Ammon's horn (tissue), 1 donor: ENCODE measurements at places on chromosomes 6 and 20.

DNA sequence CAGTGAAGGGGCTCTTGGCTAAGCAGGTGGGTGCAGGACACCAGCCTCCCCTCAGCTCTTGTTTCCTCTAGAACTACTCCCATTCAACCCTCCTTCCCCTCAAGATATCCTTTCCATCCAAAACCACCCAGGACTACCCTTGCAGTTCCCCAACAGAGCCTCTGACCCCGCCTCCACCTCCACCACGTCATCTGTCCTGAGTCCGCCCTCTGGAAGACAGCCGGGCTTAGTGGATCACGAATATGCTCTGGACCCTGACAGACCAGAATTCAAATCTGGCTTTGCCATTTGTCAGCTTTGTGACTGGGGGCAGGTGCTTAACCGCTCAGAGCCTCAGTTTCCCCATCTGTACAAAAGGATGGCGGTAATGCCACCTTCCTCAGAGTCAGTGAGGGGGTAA lies 31.4 kb downstream of the TFEB start:
- DNase-seq, result no peak

DNA sequence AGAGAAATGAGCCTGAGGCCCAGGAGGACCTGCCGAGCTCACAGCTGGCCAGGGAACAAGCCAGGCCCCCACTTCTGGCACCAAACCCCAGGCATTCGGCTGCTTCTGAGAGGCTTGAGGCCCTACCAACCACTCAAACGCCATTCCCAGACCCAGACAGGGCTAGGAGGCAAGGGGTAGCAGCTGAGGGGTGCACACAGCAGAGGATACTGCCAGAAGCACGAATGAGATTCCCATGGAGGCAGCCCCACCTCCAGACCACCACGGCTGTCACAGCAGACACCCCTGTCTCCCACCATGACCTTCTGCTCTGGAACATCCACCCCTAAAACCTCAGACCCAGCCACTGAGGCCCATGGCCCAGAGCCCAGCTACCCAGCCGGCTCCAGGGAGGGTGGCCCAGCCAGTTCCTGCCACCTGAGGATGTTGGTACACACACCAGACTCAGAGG lies 36.1 kb downstream of the NTSR1 start:
- no peak for DNase-seq

DNA sequence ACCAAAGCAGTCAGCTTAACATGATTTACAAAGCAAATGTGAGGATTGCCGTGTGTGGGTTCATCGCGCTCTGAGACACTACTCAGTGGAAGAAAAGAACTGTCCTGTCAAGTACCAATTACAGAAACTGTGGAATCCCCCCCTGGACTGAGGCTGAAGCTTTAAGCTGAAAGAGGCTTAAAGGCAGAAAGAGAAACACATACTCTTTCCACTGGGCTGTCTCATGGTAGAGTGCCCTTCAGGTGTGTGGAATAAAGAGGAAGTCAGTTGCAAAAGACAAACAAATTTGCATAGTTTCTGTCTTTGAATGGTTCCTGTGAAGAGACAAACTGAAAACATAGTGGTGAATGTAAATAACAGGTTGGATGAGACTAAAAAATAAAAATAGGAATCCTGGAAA lies 560.4 kb upstream of the SYNCRIP start:
- DNase-seq, result no peak

- no peak for DNase-seq
These were observed 3.5 kb downstream of the CITED2 start for GRCh38 chr6:139370999-139371345.

DNA sequence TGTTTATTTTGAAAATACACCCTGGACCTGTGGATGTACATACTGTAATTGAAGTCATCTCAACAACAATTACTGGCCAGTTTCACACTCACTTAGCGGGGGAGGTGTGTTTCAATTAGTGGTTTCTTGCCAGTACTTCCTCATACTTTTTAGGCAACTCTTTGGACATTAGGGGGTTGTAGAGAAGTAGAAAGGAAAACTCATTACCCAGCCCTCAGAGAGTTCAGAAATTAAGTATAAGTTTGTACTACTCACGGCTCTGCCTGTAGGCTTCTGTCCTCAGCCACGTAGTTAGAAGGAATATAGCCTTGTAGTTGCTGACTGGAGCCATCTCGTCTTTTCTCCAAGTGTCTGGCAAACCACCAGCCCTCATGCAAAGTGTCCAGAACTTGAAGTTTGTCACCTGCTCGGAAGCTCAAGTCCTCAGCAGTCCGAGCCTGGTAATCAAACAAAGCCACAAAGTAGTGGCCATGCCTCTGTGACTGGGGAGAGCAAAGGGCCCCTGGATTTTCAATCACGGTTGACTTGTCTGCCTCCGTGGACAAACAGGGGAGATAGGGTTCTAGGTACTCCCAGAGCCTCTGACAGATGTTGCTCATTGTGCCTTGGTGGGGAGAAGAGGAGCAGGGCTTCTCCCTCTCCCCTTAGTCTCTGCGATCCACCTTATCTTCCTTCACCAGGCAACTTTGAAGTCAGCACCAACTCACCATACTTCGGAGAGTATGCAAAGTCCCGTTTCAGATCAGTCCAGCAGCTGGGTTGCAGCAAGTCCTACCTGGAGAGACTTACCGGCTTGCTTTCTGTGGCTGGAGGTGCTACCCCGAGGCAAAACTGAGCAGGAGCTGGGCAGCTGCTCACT lies 749 bp downstream of the FRK start:
- no peak for DNase-seq

GRCh38 chr6:104955491-104955890 lies 1.4 kb upstream of the LIN28B start:
- DNase-seq, result no peak

DNA sequence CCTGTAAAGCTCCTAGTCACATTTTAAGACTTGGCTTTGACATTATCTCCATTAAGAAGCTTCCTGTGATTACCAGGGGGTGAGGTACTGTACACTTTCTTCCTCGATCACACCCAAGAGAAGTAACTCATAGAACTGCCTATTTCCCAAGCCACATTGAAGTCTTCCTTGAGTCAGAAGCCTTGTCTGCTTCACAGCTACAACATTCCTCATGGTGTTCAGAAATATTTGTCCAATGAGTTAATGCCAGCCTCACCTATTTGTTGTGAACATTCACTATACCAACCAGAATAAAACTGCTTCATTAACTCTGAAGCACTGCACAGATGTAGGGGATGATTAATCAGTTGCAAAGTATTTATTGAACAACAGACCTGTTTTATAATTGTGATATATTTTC lies 622.3 kb downstream of the PTPRT start:
- no peak for DNase-seq

- DNase-seq, result no peak
These were observed 33.0 kb downstream of the FOXP4 start for GRCh38 chr6:41579088-41579610.

- no peak for DNase-seq
These were observed 25.6 kb upstream of the SCP2D1 start for GRCh38 chr20:18788021-18788420.

GRCh38 chr6:133240511-133241085 lies 559 bp upstream of the EYA4 start:
- no peak for DNase-seq

GRCh38 chr20:62969179-62969760 lies 16.8 kb downstream of the SLC17A9 start:
- DNase-seq, result no peak

DNA sequence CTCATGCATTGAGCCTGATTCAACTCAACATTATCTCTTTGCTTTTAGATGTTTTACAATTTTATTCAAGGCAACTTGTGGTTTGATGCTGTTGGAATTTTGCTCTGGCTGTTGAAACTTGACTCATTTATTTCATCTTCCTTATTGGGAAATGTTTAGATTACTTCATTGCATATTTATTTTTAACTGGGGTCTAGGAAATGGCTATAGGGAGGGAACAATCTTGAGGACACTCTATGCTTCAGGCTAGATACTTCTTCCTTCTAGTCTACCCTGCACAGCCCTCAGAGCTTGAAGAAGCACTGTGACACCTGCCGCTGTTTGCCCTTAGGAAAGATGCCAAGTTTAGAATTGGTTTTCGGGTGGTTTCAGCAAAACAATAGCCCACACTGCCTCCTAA lies 183.4 kb downstream of the ADGRG6 start:
- no peak for DNase-seq

DNA sequence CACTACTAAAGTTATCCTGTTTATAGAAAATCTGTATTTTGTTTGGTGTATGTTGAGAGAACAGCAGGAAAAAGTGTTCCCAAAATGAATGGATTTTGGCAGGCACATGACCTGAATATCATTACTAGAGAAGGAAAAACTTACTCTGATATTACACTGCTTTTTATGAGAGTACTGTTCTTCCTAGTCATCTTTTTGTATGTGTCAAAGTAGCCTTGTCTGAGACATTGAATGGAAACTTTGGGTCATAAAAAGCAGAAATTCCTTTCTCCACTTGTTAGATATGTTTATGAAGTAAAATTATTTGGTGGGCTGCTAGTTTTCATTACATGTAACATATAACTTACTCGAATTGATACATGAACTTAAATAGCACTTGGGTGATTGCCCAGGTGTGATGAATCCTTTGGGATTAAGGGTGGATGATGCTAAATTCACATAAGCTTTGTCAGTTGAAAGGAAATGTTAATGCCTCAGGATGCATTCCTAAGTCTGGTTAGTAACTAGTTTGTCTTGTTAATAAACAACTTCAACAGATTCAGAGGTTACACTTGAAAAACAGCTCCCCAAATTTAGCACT lies 206.7 kb downstream of the CENPW start:
- no peak for DNase-seq

GRCh38 chr6:117346142-117346930 lies 79.4 kb downstream of the ROS1 start:
- no peak for DNase-seq

DNA sequence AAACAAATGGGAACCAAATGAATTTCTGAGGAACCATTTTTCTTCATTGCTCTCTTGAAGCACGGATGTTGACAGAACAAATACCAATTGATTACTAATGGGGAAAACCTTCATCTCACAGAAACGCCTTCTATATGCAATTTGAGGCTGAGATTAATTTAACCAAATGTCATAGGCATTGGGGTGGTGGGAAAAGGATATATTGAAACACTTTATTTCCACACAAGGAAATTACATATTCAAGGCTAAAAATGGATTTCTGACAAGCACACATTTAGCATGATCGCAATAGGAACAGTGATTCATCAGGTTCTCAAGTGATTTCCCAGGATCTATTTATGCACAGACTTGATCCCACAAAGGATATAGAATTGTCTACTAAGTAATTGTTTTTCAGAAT lies 88.9 kb downstream of the COL12A1 start:
- DNase-seq, result no peak

DNA sequence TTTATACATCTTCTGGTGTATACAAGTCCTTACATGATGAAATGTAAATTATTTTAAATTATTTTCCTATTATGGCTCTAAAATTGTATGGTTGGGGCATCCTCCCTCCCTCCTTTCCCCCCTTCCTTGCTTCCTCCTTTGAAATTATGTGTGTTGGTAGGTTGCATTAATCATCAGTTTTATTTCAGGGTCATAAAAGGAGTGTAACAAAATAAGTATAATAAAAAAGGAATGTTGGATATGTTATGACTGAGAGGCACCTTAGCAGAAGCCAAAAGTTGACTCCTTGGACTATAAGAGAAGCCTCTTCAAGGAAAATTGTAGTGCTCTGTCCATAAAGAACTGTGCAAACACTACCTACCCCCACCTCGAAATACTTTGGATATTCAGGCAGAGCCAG lies 46.6 kb upstream of the PTPRK start:
- DNase-seq, result no peak

DNA sequence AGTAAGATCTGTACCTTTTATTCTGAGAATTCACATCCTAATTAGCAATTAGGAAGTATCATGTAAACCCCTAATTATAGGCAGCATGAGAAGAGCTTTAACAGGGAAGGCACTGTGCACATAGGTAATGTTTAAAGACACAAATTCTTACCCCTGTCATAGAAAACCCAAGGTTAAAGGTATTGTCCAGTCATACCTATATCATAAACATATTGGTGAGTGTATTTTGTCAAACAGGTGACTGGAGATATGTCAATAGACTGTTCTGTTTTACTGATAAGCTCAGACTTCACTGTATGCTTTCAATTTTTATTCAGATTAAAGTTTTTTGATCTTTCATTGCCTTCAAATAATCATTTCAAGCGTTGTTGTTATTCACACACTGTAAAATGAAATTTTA lies 43.8 kb downstream of the LGSN start:
- DNase-seq, result no peak

DNA sequence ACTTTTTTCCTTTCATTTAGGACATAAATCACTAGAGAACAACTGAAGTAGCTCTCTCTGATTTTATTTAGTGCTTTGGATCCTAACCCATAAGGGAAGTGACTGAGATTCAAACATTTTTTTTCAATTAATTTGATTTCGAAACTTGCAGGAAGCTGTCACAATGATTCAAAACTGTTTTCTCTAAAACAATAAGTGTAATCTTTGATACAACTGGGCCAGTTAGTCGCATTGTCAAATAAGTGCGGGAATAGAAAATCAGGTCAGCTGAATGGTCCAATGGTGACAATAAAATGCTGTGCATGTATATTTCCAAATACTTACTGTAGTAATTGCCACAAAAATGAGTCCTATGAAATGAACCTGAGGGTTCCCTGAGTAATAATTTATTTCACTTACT lies 930.8 kb downstream of the TFAP2A start:
- DNase-seq, result no peak
